ENCODE measurements at places on chromosomes 4 and X. TPM values are rescaled to one million over a fixed set of nuclear protein-coding genes. Genes with fewer than 3 reads are reported as not detected.

SMARCA5 gene
- 27.9 TPM for total RNA-seq

PCYT1B gene
- total RNA-seq = not detected

DNA sequence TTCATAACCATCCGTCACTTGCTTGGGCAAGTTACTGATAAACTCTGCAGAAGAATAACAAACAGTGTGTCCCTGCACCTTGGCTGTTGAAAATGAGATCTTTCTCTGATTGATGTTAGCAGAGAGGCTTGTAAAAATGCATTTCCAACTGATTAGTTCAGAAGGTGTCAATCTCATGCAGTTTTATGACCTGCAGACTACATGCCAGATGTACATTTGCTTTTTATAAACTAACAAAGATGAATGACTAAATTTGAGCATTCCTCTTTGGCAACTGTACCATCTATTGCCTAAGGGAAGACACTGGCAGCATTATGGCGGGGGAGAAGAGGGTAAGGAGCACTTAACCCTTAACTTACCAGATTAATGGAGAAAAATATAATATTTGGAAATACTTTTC, 192.8 kb downstream of the DCTD start:
- DNase-seq = no peak

DNA sequence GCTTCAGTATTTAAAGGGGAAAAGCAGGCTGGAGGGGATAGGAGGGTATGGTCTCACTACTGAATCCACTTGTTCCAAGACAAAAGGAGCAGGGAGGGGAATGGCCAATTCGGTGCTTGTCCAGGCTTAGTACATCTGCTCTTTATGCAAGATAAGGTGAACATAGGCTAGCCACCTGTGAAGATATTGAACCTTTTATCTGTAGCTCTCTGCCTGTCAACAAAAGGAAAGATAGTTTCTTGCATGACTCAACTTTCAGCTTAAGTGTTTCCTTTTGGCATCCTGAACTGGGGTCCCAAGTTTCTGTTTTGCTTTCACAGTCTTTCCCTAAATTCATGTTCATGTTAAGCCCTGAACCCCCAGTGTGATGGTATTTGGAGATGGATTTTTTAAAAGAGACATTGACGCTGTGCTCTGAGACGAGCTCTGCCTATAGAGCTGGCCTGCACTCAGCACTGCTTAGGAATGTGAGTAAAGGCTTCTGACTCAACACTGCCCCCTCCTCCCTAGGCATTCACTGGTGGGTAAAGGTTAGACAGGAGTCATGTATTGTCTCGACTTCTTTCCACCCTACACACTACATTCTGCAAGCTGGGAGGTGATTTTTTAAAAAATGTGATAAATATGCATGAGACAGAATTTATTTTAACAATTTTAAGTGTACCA, 28.2 kb downstream of the FAM149A start:
- no peak for DNase-seq

DNA sequence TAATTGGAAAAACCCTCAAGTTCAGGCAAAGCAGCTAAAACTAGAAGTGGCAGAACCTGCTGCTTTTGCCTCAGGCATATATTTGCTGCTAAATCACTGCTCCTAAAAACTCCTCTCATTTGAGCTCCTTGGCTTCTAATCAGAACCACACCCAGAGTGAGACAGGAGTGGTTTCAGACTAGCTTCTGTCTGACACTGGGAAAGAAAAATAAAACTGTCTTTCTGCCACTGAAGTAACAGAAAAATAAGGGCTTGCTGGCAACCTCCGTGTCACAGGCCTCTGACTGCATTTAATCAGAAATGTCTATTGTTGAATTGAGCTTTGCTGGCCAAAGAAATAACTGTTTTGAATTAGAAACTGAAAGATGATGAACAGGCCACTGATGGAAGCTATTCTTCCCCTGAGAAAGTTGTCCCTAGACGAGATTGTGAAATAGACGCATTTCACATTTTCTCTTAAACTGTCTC, 52.1 kb upstream of the RAP2C start:
- DNase-seq = no peak

GRCh38 chrX:8879750-8880149, 78.6 kb upstream of the FAM9A start:
- no peak for DNase-seq

DNA sequence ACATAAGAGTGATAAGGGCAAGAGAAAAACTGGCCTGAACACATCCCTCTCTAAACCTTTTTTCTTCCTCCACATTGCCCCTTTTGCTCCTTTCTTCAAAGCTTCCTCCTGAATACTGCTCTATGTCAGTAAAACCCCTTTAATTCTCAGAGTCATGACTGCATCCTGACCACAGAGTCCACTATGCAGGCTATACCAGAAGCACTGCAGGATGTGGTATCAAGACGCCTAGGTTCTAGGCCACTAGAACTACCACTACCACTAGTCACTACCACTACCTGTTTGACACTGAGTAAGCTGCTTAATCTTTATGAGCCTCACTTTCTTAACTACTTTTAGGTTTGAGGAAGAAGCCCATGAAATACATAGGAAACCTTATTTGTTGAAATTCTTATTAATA, 38.7 kb downstream of the ARHGEF9 start:
- no peak for DNase-seq

DNA sequence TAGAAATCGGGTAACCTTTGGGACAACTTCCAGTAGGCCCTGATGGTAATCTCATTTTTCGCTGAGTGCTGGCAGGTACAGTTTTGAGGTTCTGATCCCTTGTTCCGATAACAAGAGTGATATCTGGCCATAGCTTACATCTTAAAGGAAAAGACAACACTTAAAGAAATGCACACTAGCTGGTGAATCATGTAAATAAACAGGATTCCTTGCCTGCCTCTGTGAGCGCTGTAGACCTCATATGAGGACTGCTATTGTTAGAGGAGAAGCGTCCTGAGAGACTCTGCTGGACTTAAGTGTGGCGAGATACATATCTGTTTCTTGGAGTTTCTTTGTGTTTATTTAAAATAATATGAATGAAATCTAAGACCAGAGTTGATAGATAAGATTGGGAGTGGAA, 149.3 kb upstream of the SLC4A4 start:
- DNase-seq = no peak

DNA sequence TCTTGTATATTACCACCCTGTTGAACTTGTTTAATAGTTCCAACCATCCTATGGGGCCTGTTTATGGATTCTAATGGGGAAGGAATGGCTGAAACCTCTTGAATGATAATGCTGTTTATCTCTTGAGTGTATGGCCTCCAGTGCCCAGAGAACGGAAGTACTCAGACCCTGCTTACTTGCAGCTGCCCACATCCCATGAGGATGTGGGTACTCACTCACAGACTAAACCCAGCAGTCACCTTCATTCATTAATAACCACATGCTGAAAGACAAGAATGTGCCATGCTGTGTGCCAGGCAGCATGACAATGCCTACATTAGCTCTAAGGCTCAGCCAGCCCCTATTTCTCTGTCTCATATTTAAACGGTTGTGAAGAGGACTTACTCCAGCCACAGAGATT, 5.9 kb upstream of the ARMCX5 start:
- DNase-seq = no peak

DNA sequence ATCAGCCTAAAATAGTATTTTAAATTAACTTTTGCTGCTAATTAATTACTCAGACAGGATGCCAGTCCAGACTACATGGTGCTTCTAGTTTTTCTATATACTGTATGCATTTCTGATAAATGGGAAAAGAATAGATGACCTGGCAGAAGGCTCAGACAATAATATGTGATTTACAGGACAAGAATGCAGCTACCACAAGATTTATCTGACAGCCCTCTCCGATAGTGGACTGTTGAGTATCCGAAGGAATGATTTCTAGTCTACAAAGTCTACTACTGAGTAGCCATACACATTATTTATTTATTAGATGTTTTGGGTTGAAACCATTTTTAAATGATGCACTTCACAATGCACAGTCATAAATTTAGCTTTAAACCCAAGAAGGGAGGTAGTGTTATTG, 212.8 kb downstream of the MAB21L2 start:
- DNase-seq = no peak
